ENCODE measurements at places on chromosomes 5 and 9.

DNA sequence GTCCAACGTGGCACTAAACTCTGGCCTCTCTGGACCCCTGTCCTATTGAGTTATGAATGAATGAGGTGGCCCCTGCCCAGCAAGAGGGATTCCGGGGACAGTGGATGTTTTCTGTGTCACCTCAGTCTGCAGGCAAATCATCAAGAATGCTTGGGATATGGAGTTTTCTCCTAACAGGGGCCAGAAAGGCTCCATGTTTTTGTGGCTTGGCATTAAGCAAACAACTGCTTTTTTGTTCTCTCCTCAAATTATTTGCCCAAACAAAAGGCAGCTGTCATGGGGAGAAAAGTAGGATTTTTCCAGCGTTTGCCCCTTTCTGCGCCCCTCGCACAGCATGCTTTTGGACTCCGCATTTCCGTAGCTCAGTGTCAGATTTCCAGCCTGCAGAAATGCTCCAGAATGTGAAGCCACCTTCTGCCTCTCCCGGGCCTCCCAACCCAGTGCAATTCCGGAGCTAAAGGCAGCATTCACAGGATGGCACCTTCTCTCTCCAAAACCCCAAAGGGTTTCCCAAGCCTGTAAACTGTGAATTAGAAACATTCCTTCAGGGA is 553.3 kb downstream of the CCDC171 start:
- no peak for DNase-seq

- no peak for DNase-seq
Observed at GRCh38 chr5:172745838-172746237, 25.2 kb downstream of the DUSP1 start.

DNA sequence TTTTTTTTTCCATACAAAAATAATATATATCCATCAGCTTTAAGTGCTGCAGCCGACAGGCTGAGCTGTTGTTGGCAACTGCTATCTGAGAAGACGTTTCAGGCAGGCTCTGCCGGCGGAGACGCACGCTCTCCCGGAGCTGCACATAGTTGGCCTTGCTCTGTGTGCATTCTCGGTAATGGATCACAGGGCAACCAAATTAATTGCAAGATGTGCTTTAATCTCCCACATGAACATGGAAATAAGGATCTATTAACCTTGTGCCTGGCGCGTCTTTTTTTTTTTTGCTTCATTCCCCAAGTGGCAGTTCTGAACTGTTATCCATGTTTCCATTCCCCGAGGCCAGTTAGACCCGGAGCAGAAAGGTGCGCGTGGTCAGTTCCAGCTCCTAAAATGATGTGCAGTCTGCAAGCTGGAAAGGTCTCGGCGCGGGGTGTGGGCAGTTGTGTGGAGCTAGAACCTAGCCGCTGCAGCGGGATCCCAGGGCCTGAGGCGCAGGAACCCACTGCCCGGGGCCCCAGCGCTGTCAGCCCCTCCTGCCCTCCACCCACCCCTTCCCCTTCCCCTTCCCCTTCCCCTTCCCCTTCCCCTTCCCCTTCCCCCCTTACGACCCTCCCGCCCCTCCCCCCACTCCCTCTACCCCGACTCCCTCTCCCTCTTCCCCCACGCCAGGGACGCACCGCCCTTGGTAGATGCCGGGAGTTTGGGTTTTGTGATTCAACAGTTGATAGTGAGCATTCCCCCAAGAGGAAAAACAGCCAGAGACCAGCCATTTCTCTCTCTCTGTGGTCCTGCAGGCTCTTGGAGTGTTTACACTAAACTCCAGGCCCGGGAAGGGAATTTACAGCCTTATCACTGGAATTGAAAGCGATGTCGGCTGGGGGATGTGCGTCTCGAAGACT is 137.8 kb downstream of the CEP120 start:
- no peak for DNase-seq

DNA sequence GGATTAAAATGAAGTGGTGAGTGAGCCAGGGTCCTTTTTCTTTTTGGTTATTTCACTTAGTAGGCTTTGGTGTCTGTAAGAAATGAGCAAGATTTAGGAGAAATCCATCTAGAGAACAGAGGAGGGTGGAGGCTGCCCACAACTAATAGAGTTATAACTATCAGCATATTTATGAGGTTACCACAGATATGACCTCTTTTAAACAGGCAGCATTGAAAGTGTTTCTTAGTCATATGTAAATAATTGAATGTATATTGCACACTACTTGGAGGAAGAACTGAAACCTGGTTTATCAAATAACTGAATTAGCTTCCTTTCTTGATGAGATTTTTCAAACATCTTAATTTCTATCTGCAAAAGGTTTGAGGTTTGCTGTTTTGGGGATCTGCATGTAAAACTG is 483.1 kb upstream of the PIK3R1 start:
- DNase-seq, result no peak

DNA sequence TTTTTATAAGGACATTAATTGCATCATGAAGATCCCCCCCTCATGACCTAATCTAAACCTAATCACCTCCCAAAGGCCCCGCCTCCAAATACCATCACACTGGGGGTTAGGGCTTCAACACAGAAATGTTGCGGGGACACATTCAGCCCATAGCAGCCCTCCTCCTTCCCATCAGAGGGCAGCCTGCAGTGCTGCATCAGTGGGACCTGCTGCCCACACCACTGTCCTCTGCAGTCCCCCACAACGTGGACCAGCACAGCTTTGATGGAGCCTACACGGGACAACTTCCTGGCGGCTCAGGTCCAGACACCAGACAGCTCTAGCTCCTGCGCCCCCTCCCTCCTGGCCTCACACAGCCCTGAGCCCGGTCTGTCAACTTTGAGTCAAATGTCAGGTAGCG is 70.3 kb downstream of the APTX start:
- no peak for DNase-seq

- DNase-seq, result no peak
Observed at GRCh38 chr5:168472329-168472728, 13.9 kb upstream of the RARS1 start.

GRCh38 chr9:89461265-89461664 is 36.6 kb downstream of the SEMA4D start:
- DNase-seq, result no peak

DNA sequence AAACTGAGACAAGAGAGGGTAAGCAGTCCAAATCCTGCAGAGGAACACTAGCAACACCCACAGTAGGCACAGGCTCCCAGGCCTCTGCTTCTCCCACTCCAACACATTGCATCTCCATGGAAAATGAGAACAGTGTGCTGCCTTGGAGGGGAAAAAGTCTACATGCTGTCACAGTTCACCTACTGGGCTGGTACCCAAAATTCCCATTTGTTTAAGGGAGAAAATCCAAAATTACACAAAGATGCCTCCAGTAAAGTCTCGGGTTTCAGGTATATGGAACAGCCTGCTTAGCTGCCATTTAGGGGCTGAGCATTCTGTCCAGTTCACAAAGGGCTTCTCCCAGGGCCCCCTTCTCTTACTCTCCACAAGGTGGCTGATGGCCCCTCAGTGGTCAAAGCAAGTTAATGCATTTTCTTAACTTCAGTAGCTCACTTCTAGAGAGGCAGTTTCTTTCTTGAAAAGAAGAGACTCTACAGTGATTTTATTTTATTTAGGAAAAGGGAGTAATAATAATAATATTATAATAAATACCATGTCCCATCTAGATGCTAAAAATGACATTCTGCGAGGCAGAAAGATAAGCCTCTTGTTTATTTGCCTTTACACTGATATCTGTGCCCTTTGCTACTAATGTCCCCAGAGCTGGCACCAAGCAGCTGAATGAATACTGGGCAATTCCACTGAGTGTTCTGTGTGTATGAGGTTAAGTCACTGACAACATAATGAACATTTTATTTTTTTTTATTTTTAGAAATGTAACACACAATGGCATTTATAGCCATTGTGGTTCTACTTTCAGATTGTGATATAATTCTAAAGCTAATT is 89.4 kb downstream of the RGS7BP start:
- DNase-seq, result no peak

- no peak for DNase-seq
Observed at GRCh38 chr5:43699910-43700309, 96.9 kb downstream of the NNT start.

- no peak for DNase-seq
Observed at GRCh38 chr5:101929628-101930027, 366.5 kb downstream of the SLCO4C1 start.

GRCh38 chr5:66877843-66878242 is 281.6 kb downstream of the MAST4 start:
- DNase-seq, result no peak

GRCh38 chr9:72333709-72334108 is 31.3 kb downstream of the ZFAND5 start:
- no peak for DNase-seq

DNA sequence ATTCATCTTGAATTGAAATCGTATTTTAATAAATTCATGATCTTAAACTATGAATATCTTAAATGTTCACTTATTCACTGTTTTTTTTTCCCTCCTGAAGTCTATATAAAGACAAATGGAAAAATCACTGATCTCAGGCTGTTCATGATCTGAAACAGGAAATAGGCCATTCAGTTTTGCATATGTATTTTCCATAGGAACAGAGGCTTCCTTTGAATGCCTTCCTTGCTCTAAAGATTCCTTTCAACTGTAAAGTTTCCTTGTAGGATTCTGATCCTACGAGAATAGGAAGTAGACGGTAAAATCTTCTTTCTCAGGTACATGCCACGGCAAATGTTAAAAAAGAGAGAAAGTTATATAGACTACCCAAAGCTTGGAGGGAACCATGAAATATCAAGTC is 194.4 kb upstream of the PPP1R2B start:
- no peak for DNase-seq

GRCh38 chr5:532521-533242 is 8.4 kb upstream of the SLC9A3 start:
- no peak for DNase-seq

- no peak for DNase-seq
Observed at GRCh38 chr5:83084336-83084735, 7.0 kb downstream of the XRCC4 start.

DNA sequence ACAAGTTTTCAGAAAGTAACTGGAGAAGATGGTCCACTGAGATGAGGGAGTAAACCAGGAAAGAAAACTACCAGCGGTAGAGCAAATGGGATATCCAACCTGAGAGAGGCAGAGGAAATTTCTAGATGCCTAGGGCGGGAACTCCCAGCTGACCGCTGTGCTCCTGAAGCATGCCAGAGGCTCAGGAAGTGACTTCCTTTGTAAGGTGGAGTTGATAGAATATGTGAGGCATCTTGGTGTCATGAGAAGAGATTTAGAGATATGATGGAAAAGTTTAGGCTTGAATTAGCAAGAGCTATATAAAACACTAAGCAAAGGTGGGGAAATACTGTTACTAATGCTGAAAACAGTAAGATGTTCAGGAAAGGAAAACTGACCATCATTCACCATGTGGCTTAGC is 124.1 kb downstream of the C9orf152 start:
- DNase-seq, result no peak

DNA sequence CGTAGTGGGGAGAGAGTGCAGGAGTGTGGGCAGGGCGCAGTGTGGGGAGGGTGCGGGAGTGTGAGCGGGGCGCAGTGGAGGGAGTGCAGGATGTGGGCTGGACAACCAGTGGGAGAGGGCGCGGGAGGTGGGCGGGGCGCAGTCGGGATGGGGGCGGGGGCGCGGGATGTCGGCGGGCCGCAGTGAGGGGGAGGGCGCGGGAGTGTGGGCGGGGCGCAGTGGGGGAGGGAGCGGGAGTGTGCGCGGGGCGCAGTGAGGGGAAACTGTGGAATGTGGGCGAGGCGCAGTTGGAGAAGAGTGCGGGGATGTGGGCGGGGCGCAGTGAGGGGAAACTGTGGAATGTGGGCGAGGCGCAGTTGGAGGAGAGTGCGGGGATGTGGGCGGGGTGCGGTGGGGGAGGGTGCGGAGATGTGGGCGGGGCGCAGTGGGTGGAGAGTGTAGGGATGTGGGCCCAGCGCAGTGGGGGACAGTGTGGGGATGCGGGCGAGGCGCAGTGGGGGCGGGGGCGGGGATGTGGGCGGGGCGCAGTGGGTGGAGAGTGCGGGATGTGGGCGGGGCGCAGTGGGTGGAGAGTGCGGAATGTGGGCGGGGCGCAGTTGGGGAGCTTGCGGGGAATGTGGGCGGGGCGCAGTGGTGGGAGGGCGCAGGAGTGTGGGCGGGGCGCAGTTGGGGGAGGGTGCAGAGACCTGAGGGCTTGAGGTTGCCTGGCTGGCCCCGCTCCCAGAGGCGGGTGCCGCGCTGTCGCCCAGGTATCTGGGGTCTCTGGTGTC is at the start of gene NXNL2:
Gene NXNL2 (plus strand): TSS at position 723 of the 770 bp plus-strand sequence. CDS start 257 bp downstream, outside the sequence.
- DNase-seq, result peak; percentile 44

GRCh38 chr5:96633820-96634219 is 28.4 kb upstream of the CAST start:
- no peak for DNase-seq

- DNase-seq, result no peak
Observed at GRCh38 chr9:6184749-6185645, 30.6 kb upstream of the IL33 start.

- no peak for DNase-seq
Observed at GRCh38 chr5:75736273-75736672, 19.0 kb upstream of the POC5 start.

DNA sequence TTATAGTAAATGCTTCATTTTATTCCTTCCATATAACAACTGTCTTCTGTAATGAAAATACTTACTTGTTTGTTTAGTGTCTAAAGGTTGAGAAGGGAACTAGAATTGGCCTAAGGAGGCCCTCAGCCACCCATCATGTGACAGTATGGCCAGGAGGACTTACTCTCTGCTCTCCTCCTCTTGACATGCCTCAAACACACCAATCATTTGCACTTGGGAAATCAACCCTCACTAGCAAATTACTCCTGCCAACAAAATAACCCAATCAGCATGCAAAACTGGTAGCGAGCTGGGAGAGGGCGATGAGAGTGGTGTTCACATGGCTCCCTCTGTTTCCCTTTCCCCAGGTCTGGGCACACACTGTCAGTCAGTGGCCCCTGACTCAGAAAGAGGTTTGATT is 58.6 kb upstream of the MEF2C start:
- no peak for DNase-seq

- no peak for DNase-seq
Observed at GRCh38 chr9:91492237-91492636, 68.6 kb upstream of the NFIL3 start.
